ENCODE measurements at places on chromosomes 3 and 15.

GRCh38 chr3:14524920-14525660 lies 15.1 kb downstream of the GRIP2 start:
- DNase-seq = no peak

- no peak for DNase-seq
Measured at GRCh38 chr3:141681390-141681780, 56.7 kb upstream of the RNF7 start.

DNA sequence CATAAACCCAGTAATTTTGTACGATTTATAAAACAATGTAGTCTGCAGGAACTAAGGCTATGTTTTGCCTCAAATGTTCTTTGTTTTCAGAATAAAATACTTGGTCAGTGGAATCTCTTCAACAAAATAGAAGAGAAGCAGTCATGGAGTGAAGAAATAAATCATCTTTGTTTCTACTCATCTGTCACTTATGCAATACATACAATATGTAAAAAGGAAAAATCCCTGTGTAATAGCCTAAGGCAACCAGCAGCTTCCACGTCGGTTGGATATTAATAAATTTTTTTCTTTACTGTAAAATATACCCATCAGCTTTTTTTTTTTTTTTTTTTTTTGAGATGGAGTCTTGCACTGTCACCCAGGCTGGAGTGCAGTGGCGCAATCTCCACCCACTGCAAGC lies 5.2 kb upstream of the WDR5B start:
- DNase-seq = no peak

- no peak for DNase-seq
Measured at GRCh38 chr15:58240191-58240932, 102.2 kb downstream of the AQP9 start.

DNA sequence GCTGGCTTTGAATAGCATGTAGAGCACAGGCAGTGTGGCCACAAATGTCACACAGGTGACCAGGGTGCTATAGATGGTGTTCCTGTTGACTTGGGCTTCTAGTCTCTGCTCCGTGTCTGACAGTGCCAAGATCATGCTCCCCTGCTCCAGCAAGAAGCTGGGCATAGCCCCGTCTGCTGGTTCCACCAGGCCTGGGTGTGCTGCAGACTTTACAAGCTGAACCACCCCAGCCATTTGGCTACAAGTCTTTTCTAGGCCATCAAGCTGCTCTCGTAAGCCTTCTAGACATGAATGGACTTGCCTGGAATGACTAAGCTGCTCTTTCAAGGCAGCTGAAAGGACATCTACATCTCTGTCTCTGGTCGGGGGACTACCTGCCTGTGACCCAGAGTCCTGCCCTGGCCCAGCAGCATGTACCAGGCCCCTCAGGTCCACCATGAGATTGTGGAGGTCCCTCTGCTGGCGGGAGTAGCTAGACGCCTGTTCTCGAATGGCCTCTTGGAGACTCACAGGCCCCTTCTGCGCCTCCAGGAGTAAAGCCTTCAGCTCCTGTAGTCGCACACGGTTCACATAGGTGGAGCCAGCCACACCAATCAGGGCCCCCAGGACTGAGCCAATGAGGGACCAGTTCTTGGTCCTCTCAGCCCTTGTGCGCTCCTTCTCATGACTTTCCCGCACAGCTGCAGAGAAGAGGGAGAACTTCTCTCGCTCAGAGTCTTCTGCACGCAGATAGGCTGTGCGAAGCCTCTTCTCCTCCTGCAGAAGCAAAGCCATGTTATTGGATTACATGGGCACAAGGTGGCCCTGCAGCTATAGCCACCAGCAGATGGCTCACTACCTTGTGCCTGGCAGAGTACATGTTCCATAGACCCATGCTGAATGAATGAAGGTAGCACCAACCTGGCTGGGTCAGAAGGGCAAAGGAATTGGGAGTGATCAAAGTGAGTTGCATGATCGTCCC lies 2.8 kb upstream of the PLXNB1 start:
- DNase-seq = no peak

DNA sequence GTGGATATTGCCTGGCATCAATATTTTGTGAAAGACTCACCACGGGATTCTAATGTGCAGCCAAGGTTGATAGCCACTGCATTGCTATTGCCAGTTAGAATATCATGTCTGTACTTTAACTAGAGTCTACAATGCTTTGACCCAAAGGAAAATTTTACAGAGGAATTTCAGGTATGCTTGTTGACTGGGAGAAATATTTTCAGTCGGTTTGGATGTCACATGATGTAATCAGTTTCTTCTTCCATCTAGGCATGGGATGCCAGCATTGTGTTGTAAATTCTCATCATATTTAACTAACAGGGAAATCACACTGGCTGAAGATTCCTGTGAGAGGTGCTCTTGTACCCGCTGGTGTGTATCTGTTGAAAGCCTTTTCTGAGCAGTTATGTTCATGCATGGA lies 508.9 kb upstream of the ADAMTS9 start:
- no peak for DNase-seq

- no peak for DNase-seq
Measured at GRCh38 chr15:101092156-101092866, 159.5 kb downstream of the CHSY1 start.

GRCh38 chr3:29324180-29324651 lies 43.3 kb downstream of the RBMS3 start:
- DNase-seq = no peak

DNA sequence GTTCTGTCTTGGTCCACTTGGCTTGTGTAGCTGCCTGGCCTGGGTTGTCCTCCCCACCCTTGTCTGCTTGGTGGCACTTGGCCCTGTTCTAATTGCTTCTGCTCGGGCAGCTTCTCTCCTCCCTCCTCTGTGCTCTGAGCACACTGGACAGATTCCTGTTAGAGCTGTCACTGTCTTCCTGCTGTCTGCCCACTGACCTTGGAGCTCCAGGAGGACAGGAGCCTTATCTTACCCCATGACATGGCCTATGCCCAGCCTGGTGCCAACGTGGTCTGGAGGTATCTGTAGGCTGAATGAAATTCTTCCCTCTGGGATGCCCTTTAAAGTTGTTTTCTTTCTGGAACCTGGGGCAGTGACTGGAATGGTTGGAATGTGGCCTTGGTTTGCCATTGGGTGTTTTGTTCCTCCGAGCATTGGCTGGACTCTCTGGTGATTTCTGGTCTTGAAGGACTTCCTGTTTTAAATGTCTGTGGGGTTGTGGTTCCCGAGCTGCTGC lies 94.1 kb downstream of the FAM43A start:
- no peak for DNase-seq

- no peak for DNase-seq
Measured at GRCh38 chr15:78509726-78510312, 2.4 kb downstream of the HYKK start.

DNA sequence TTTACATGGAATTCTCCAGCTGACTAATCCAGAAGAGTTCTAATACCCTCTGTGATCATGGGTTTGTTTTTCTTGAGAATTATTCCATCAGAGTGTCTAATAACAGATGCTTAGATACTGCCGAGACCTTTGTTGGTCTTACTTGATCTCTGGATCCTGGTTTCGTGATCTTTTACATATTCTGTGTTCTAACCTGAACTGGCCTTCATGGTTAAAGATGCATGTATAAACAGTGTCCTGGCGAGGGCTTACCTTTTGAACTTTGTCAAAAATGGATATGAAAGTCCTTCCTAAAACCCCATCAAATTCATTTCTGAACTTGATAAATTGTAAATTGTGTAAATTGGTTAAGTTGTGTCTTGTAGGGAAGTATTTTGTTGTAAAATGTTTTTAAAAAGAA lies 24.8 kb downstream of the UBE2Q2 start:
- no peak for DNase-seq

GRCh38 chr15:46151786-46152185 lies 517.0 kb downstream of the SQOR start:
- DNase-seq = no peak

DNA sequence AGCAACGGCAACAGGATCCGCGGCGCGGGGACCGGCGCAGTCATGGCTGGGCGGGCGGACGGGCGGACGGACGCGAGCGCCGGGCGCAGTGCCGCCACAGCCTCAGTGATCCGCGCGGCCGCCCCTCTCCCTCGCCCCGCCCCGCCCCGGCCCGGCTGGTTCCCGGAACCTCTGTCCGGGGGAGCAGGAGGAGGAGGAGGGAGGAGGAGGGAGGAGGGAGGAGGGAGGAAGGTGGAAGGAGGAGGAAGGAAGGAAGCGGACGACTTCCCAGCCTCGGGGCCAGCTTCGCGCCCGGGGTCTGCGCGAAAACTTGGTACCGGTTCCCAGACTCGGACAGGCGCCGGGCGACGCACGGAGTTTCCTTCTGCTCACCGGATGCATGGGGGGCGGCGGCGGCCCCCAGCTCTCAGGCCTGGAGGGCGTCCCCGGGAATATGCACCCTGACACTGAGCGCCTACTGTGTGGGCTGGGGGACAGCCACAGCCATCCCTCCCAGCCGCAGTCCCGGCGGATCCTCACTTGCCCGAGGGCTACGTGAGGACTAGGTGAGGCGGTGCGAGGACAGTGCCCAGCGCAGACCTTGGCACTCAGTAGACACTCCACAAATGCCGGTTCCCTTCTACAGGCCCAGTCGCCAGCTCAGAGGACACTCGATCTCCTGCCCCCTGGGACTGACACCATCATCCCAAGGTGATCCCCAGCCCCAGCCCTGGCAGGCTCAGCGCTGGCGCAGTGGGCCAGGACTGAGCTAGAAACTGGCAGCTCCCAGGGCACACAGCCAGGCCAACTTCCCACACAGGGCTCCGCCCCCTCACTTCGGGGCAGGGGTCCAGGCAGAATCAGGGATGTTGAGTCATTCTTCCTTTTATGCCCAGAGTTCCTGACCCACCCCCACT lies at the start of gene SHISA5:
Gene SHISA5 (minus strand): TSS at position 124 of the 896 bp plus-strand sequence. CDS start 80 bp downstream, at position 44.
- peak; percentile 31 for DNase-seq

DNA sequence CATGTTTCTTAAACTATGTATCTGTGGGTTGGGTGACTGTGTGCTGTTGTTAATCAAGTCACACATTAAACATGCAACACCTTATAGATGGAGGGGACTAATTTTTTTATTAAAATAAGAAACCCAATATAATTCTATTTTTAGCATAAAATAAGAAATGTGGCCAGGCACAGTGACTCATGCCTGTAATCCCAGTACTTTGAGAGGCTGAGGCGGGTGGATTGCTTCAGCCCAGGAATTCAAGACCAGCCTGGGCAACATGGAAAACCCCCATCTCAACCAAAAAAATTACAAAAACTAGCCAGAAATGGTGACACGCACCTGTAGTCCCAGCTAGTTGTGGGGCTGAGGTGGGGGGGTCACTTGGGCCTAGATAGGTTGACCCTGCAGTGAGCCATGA lies 1021.0 kb downstream of the EPHA3 start:
- no peak for DNase-seq

- DNase-seq = no peak
Measured at GRCh38 chr3:88267-88666, 108.3 kb upstream of the CHL1 start.

- no peak for DNase-seq
Measured at GRCh38 chr3:25421747-25422146, 6.3 kb upstream of the RARB start.

GRCh38 chr3:11568503-11569155 lies 75.1 kb downstream of the VGLL4 start:
- no peak for DNase-seq

DNA sequence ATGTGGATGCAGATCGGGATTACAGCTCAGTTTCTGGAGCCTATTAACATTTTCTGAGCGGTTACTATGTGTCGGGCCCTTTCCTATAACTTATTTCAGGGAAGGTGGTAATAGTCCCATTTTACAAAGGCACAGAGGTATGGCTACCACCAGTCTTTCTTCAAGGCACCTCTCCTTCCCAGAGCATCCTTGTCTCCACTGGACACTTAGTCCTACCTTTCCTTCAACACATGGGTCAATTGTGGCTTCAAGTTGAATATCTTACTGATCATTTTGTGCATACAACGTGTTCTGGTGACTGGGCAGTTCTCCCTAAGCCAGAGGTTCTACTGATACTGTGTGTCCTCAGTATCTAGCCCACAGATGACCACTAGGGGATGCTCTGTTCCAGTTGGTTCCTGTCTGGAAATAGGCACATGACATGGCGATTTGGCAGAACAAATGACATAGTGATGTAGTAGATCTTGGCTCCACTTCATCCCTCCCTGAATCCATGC lies 60.7 kb upstream of the CMTM8 start:
- peak; percentile 21 for DNase-seq

GRCh38 chr3:10975695-10976234 lies 16.8 kb upstream of the SLC6A1 start:
- no peak for DNase-seq

DNA sequence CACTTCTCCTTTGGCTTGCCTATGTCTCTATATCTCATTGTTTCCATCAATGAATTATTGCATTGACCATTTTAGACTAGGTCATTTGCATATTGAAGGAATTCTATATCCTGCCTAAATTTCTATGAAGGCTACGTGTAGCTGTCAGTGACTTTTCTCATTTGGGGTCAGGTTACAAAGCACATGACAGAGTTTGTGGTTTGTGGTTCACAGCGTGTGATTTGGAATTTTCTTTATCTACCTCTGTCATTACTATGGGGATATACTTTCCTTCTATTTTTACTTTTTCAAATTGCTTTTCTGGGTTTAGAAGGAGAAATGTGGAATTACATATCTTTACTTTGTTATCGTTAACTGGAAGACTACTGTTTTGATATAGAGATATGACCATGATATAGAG lies 317.3 kb upstream of the CFAP20DC start:
- DNase-seq = no peak

- no peak for DNase-seq
Measured at GRCh38 chr3:86147119-86147518, 843.8 kb downstream of the VGLL3 start.

DNA sequence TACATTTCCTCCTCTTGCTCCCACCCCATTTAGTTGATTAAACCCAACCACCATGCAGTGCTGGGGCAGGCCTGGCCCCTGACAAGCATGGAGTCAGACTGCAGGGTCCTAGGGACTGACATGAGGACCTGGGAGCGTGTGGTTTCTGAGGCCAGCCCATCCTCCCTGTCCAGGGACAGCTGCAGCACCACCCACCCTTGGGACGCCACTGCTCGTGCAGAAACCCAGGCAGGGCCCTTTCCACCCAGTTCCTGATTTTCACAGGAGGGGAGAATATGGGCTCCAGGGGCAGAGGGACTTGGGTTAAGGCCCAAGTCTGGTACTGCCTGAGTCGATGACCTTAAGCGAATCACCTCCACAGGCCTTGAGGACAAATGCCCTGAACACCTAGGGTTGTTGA lies 23.7 kb downstream of the PLXND1 start:
- DNase-seq = no peak
